Stimulated activated CD4-positive, alpha-beta T cell treated with anti-CD3 and anti-CD28 coated beads, Interleukin-15, amount 100 ng/mL, for 1 hour (primary cell): ENCODE measurements at places on chromosomes 16 and 17.

GRCh38 chr17:81556175-81556691, 4.1 kb upstream of the FAAP100 start:
- no peak for DNase-seq

- DNase-seq, result no peak
These were observed 56.1 kb upstream of the TBX2 start for GRCh38 chr17:61343576-61343975.

DNA sequence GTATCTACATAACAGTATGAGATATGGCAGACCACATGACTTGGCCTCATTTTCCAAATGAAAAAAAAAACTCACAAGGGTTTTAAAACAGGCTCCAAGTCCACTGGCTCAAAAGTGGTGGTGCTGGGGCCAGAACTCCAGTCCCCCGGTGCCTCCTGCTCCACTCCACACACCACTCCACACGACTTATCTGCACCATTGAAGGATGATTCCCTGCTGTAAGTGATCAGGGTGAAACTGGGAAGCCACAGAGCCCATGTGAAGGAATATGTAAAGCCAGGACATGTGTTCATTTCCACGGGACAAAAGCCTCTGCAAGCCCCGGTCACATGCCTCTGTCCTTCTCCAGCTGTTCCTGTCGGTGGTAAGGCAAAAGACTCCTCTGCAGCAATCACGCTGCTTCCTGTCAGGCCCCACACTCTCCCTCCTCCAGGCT, 97.2 kb downstream of the ZNF18 start:
- DNase-seq, result no peak

DNA sequence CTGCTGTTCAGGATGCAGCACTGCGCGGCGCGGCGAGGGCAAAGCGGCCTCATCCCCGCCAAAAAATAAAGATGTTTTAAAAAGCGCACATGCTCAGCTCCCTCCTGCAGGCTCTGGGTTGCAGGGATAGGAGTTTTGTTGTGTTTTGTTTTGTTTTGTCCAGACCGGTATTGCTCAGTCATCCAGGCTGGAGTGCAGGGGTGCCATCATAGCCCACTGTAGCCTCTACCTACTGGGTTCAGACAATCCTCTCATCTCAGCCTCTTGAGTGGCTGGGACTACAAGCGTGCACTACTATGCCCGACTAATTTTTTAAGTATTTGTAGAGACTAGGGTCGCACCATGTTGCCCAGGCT, 636 bp downstream of the WWOX start:
- no peak for DNase-seq

GRCh38 chr16:20942256-20942655, 41.7 kb downstream of the LYRM1 start:
- DNase-seq, result no peak

DNA sequence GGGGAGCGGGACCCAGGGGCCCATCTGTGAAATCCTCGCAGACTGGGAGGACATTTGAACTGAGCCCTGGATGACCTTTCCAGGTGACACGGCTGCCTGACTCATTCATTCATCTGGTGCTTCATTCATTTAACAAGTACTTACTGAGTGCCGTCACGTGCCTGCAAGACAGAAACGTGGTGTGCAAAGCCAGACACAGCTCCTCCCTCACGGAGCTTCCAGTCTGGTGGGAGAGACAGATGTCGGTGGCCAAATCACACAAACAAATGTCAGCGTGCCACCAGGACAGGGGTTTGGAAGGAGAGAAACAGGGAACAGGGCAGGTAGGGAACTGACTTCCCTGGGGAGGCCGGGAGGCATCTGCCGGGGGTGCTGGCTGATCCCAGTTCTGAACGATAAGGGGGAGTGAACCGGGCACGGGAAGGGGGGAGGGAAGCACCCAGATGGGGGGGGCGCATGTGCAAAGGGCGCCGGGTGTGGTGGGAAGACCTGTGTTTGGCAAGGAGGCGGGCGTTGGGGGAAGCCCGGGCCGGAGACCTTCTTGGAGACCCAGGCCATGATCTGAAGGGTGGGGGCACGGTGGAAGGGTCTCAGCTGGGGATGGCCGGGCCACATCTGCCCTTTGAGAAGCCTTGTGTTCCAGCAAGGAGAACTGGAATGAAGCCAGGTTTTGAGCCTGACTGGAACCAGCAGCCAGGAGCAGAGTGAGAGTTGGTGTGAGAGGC, 93.6 kb upstream of the CIBAR2 start:
- DNase-seq, result no peak

DNA sequence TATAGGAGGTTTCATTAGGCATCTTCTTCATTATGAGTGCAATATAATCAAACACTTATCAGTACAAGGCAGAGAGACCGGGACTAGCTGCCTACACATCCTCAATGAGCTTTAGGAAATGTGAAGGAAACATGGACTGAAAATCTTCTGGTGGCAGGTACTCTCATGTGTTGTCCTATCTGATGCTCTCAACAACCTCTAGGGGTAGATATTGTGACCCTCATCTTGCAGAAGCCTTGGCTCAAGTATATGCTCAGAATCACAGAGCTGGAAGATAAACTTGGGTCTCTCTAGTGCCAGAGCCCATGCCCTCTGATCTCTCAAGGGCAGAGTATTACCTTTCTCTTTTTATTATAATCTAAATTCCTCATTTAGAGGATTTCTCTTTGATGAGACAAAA, 181.6 kb upstream of the C17orf78 start:
- no peak for DNase-seq

DNA sequence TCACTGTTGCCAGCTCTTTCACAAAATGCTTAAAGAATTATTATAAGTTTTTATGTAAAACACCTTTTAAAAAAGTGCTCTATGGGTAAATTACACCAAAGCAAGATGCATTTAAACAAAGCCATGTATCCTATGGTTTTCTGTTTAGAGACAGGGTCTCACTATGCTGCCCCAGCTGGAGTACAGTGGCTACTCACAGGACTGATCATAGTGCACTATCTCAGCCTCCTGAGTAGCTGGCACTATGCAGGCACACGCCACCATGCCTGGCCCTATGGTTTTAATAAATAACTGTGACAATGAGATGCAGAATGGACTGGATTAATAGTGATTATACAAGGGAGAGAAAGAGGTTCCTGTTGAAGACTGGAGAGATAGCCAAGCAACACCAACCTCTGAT, 40.2 kb downstream of the SPOP start:
- no peak for DNase-seq

GRCh38 chr16:2778630-2778958, 1.5 kb upstream of the ELOB start:
- no peak for DNase-seq

- DNase-seq, result no peak
These were observed 141.3 kb downstream of the HS3ST3A1 start for GRCh38 chr17:13460261-13461000.

DNA sequence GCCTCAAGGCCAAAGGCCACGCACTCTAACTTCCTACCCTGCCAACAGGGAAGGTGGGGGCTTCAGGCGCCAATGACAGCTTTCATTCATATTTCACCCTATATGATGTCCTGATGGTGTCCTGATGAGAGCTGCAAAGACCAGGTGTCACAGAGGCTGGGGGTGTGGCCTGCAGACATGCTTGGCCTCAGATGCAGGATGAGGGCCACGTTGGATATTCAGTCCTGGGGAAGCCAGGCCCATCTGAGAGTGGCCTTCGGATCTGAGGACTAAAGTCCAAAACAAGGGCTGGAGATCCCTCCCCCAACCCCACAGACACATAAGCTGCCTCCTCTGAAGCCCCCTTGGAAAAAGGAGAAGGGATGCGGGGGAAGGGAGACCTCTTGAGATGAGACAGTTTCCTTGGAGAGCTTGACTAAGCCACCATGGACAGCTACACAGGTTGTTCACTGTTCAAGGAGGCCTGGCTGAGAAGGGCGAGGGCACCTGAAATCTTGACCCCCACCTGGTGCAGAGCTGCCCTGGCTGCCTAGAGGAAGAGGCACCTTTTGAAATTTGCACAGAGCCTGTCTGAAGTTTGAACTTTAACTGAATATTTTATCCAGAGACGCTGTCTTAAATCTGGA, 24.3 kb upstream of the GSG1L start:
- no peak for DNase-seq

DNA sequence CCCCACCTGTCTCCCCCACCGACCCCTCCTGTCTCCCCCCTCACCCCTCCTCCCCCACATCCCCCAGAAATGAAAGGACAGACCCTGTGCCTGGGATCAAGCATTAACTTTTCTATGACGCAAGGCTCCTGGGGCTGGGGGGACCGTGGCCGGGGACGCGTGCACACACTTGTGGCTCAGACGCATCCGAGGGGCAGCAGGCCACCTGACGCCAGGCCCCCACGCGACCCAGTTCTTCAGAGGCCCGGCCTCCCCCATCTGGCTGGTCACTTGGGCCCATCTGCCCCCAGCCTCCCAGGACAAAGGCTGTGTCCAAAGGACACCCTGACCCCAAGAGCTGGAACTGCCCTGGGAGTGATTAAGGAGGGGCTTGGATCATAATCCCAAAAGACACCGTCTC, 14.0 kb upstream of the PVALEF start:
- no peak for DNase-seq

- DNase-seq, result no peak
These were observed 12.3 kb downstream of the KCNG4 start for GRCh38 chr16:84227548-84227947.

DNA sequence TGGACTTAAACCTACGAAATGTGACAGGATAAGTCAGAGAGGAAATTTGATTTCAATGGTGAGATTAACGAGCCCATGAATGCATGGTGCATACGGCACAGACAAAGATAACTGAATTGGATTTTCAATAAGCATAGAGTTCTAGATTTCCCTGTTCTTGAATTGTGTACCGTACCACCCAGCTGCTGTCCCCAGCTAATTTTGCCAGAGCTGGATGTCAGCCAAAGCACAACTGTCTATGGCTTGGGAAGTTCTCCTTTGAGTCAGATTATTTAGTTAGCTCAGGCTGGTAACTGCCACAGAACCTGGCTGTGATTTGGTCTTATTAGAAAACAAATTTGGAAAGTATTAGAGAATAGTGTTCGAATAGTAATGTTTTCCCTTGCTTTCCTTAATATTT, 143.1 kb downstream of the CDH13 start:
- no peak for DNase-seq

DNA sequence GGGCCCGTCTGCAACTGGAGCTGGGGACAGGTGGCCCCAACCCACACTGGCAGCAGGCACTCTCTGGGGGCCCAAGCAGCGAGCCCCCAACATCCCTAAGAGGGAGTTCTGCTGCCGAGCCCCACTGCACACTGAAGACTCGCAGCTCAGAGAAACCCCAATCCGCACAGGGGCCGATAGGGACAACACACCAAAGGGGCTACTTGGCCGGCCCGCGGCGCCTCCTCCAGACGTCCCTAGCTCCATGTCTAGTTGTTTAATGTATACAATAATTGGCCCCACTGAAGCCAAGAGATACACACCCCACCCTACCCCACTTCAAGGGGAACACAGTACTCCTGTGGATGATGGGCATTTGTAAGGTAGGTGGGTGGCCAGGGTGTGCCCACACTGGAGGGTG, 62.7 kb downstream of the ZNF423 start:
- DNase-seq, result no peak
